HFFc6 (cell line): ENCODE measurements at places on chromosomes 7 and 10.

DNA sequence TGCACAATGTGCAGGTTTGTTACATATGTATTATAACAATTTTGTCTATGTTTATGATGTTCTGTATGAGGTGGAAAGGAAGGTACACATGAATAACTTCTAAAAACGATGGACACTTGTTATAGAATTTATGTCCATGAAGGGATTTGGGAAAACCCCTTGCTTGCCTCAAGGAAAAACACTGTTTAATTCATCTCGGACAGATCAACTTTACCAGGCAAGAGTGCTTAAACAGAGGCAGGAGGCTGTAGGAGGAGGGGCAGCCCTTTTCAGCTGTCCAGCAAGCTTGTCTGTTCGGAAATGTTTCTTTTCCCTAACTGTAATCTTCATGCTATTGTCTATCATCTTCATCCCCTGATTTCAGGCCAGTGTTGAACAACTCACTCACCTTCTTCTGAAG lies 200.9 kb downstream of the CDC14C start:
- DNase-seq, result no peak

GRCh38 chr10:104043185-104043830 lies 42.4 kb downstream of the COL17A1 start:
- no peak for DNase-seq

- DNase-seq, result no peak
Observed at GRCh38 chr7:127736511-127736910, 84.5 kb downstream of the SND1 start.

GRCh38 chr7:74398426-74398825 lies 55.3 kb upstream of the GTF2IRD1 start:
- no peak for DNase-seq

DNA sequence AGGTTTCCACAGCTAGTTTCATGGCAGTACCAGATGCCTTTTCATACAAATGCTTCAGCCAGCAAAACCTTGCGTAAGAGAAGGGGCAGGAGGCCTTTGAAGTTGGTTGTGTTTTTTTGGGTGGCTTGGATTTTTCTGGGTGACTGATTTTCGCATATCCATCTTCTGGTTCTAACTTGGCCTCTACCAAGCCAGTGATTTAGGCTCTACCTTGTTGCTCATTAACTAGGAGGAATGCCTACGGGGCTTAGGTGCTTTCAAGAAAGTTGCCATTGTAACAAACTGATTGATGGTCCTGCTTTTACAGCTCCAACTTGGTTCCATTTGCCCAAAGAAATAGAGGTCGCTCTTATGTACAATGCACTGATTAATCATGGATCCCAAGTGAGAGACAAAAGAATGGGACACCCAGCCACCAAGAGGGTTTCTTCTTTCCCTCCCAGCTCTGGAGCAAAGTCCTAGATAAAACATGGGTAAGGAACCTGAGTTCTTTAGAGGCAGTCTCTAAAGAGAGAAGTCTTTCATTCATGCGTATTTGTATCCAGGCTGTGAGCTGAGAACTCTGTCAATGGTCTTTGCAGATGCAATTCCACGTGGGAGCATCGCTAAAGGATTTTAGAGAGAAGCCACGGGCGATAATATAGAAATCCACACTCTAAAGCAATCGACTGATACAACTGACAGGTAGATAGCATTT lies 92.1 kb upstream of the FGFR2 start:
- no peak for DNase-seq

DNA sequence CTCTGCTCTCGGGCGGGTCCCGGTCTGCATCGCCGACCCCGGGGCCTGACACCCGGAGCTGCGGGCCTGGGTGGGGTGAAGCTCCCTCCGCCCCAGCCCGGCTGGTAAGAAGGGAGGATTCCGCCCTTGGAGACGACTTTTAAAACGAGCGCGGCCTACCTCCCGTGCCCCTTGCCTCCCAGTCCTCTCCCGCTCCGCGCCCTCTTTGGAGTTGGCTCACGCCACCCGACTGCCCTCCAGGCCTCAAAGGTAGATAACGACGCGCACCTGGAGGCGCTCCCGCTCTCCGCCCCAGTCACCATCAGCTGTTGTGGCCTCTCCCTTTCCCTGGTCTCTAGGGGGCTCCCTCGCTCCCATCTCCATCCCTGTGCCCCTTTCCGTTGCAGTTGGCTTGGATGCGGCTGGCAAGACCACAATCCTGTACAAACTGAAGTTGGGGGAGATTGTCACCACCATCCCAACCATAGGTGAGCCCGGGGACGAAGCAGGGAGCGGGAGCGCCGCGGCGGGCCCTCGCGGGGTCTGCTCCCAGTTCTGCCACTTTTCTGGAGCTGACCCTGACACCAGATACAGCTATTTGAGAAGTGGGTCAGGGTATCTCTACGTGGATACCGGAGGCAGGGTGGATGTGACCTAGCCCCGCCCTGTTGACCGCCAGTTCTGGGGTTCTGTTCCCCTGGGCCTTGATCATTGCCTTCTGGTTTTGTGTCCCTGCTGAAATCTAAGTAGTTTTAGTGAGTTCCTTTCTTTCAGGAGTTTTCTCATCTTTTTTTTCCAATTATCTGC lies 679 bp downstream of the ARF5 start:
- DNase-seq, result peak; percentile 20

- no peak for DNase-seq
Observed at GRCh38 chr10:104340111-104340526, 1.9 kb upstream of the ITPRIP start.

DNA sequence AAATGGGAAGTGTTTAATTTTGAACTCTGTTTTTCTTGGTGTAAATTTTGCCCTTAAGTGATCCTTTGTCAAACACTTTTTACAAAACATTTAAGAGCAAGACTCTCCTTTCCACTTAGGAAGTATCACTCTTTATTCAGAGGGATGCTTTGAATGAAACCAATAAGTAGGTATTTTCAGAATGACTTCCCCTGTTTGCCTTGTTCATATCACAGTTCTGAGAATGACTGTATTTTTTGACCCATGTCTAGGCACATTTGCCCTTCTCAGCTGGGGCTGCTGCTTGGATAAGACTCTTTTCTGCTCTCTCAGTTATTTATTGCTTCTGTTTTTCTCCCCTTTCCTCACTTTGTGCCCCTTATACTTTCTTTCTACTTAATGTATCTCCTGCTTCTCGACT lies 98.2 kb downstream of the CCNY start:
- no peak for DNase-seq

DNA sequence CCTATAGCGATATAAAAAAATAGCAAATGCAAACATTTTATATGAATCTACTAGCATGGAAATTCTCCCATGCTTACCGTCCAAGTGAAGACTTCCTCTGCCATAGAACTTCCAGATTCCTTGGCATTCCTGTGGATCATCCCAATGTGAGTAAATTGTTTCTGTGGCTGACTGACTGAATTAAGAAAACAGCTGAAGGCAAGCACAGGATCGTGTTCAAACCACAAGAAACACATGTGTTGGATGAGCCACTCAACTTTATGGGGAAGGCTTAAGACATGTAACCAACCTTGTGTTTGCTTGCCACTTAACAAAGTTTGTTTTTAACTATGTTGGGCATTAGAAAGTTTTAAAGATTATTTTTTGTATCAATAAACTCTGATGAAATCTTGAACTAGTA lies 2.6 kb upstream of the MYPN start:
- DNase-seq, result peak; percentile 91

GRCh38 chr10:87079106-87079836 lies 15.4 kb downstream of the GLUD1 start:
- no peak for DNase-seq

DNA sequence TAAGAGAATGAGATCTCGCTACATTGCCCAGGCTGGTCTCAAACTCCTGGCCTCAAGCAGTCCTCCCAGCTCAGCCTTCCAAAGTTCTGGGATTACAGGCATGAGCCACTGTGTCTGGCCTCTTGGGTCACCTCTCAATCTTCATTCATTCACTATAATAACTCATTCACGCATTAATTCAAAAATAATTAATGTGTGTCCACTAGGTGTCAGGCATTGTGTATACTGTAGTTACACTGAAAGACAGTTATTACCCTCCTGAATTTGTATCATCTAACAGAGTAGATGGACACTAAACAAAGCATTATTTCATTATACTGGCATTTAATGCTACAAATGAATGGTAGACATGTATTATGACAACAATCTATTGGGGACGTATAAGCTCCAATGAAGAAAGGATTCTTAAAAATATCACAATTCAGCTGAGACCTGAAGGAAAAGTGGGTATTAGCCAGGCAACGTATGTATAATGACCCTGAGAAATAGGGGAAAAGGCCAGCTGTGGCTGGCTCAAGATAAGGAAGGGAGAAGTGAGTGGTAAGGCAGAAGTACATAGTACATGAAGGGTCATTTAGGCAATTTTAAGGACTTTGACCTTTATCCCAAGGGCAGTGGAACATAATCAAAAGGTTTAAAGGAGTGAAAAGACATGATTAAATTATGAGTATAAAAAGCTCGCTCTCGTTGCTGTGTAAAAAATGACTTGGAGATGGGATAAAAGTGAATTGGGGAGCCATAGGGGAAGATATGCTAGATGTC lies 150.7 kb downstream of the BTAF1 start:
- DNase-seq, result peak; percentile 20

- no peak for DNase-seq
Observed at GRCh38 chr7:156038345-156038744, 226.1 kb upstream of the SHH start.

DNA sequence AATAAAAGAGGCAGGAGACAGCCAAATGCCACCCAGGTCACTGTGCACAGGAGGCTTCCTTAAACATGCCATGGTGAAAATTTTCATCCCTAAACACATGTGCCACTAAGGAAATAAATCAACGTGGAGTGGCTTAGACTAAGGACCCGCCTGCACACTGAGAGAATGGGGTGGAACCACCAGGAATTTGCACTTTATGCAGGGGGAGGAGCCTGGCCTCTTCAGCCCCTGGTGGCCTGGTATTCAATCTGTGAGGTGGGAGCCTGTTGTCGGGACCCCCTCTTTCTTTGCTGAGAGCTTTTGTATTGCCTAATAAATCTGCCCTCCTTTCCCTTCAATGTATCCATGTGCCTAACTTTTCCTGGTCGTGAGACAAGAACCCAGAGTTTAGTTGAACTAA lies 204.6 kb upstream of the NRP1 start:
- no peak for DNase-seq

DNA sequence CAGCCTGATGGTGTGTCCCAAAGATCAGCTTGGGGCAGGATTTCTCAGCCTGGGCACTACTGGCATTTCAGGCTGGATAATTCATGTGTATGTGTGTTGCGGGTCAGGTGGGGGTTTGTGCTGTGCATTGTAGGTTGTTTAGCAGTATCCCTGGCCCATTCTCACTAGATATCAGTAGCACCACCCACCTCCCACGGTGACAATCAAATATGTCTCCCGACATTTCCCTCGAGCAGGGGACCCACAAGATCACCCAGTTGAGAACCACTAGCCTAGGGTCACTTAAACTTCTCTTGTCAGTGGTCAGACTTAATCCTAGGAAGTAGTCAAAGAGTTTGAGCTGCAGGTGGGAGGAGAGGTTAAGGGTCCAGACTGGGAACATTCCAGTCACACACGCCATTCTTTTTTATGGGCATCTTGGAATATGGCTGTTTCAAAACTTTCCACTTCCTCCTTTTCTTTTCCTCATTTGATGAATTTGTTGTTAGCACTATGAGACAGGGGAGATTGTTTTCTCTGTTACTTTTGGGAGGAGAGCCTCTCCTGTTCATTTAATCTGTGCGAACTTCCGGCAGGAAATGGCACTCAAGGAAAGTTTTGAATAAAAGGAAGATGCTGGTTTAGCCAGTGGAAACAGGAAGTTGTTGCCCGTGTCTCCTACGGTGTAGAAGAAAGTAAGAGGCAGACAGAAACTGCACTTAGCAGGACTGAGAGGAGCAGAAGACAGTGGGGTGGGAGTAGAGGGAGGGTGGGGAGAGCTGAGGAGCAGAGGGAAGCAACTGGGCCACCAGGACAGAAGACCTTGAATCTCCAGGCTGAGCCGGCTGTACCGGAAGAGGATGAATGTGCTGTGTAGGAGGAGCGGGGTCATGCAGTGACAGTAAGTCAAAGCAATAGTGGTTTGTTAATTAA lies 17.6 kb upstream of the EXOC6 start:
- DNase-seq, result no peak

DNA sequence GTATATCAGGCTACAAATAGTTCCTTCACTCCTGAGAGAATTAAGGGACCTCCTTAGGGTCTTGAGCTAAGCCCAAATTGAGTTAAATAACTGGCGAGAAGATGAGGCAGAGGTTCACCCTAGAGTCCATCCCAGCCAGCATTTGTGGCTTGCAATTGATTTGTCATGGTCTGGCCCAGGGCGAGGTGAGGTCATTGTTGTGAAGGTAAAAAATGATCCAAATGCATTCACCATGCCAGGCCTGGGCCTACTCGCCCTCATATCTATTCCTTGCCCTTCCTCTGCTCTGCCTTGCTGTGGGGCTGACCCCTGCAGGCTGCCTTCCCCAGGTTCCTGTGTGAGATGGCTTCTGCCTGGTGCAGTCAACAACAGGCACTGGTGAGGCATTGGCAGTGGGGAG lies 207.2 kb downstream of the ZNF365 start:
- DNase-seq, result no peak

DNA sequence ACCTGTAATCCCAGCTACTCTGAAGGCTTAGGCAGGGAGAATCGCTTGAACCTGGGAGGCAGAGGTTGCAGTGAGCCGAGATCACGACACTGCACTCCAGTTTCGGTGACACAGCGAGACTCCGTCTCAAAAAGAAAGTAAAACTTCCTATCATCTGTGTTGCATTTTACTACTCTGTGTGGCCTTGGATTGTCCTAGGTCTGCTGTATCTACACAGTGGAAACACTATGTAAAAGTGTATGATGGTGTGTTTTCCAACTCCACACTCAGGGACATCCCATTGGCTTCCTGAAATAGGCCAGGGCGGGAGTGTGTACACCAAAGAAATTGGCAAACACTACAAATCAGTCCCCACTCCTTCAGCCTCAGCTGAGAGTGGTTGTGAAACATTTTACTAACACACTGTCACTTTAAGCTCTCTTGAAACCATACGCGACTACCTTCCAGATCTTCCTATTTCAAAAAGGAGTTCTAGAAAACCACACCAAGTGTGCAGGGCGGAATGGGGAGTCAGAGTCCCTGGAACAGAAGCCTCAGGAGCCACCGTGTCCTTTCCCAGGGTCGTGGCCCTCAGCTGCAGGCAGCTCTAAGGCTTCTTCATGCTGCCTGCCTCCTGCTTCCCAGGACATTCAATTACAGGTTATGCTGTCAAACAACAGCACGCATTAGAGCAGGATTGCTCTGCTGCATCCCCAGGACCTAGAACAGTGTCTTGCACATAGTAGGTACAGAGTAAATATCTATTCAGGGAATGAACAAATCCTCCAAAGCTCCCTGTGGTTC lies 275.4 kb downstream of the PARD3 start:
- no peak for DNase-seq

GRCh38 chr7:132609222-132609621 lies 33.0 kb upstream of the PLXNA4 start:
- no peak for DNase-seq

- DNase-seq, result no peak
Observed at GRCh38 chr7:121058975-121059374, 70.5 kb downstream of the CPED1 start.

GRCh38 chr7:29190349-29191045 lies 4.1 kb upstream of the CHN2 start:
- DNase-seq, result no peak

GRCh38 chr10:120575411-120575810 lies 118.4 kb downstream of the PLPP4 start:
- no peak for DNase-seq

- DNase-seq, result no peak
Observed at GRCh38 chr10:88765816-88766215, 6.0 kb downstream of the LIPN start.

- no peak for DNase-seq
Observed at GRCh38 chr7:75953431-75953830, 38.5 kb downstream of the POR start.
